Left renal cortex interstitium (tissue), 4 donors: ENCODE measurements at places on chromosomes 3 and 15. TPM values are rescaled to one million over a fixed set of nuclear protein-coding genes. Genes with fewer than 3 reads are reported as not detected.

GNAI2 gene
- 232 TPM for polyA plus RNA-seq

EPHB3 gene
- polyA plus RNA-seq = 26.9 TPM

CDHR4 gene
- polyA plus RNA-seq = not detected

DNA sequence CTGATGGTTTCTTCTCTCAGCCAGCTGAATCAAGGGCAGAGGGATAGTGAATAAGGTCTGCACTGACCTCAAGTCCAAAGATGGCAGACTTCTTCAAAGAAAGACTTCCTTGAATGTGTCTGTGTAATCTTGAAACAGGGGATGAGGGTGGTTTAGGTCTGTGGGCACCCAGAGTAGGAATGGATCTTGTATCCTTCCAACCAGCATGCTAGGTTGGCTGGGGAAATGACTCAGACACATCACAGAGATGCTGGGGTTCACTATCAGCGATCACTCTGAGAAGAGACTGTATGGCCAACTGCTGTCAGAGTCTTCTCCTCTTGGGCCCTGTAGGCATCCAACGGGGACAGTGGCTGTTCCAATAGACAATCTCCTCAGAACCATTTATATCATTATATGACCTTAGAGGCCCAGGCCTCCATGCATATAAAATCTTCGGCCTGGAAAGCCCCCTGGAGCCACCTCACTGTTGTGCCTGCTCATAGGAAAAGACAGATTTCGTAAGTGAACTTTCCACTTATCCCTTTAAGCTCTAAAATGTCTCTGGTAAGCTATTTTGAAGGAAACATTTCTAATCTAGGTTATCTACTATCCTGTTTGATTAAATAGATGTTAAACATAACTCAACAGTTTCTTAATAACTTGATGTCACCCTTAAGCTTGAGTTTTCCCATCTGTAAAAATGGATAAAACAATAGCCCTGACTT lies 58.5 kb downstream of the TIPARP start:
- DNase-seq = no peak

DNA sequence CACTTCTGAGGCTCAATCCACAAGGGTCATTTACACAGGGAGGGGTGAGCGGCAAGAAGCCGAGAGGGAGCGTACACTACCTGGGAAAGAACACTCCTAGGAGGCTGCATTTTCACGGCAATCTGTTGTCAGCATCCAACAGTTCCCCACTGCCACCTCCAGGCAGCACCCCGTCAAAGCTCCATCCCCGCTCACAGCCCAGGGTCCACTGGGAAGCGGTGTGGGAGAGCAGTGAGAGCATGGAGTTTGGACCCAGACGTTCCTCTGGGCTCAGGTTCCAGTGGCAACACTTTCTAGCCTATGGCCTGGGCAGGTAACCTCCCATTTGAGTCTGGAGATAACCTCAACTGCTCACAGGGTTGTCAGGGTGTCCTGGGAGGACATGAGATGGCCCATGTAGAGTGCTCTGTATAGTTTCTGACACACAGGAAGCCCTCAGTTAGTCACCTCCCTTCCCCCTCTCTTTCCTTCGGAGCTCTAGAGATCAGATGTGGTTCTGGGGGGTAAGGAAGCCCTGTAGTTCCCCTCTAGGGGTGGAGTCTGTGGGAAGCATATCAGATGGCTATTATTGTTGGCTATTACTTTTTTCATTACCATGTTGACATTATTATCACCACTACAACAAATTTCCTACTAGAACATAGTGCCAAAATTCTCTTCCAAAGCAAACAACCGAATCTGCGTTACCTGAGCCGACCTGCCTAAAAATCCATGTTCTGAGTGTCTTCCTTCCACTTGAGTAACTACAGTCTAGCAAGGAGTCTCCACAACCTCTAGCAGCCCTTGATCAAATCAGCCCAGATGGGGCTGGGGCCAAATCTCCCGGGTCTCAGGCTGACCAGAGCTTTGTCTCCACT lies 29.1 kb downstream of the RUVBL1 start:
- DNase-seq = no peak

- no peak for DNase-seq
These were observed 26.2 kb downstream of the NME9 start for GRCh38 chr3:138303474-138303873.

- DNase-seq = no peak
These were observed 19.9 kb upstream of the ALPK3 start for GRCh38 chr15:84797212-84797611.

DNA sequence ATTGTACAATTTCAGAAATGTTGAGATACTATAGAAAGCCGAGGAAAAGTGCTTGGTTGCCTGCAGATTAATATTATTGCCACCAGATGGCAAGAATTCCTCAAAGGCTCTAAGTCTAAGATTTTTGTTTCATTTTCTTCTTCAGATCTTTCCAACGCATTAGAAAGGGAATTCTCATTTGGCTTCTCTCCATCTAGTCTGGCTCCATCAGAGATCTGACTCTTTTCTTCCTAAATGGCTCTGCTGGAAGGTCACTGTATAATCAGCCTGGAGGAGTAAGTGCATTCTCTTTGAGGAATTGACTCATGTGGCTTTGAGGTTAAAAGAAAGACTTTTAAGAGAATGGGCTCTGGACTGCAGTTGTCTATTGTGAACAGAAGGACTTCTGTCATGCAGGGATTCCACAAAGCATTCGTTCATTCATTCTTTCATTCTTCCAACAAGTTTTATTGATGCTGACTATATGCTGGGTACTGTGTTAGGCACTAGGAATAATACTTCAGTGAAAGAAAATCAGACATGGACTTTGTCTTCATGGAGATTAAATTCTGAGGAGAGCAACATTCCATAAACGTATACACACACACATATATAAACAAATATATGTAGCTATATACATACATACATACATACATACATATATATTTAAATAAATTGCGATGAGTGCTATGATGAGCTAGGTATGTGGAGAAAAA lies 55.3 kb downstream of the SLC28A2 start:
- DNase-seq = no peak

- DNase-seq = no peak
These were observed 170.9 kb downstream of the PLCL2 start for GRCh38 chr3:17055374-17056276.

DNA sequence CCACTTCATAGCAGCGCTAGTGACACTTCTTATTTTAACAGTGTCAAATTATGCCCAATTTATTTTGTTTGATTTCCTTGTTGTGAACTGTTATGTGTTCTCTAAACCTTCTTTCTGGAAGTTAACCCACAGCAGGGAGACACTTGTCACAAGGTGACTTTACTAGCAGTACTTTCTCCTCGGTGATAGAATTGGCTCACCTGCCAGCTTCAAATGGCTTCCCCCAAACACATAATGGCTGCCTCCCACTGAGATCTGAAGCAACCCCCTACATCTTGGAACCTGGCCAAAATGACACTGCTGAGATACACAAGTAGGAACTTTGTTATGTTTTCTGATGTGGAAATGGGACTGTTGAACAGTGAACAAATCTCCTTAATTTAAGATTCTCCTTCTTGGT lies 238.8 kb upstream of the DPH6 start:
- no peak for DNase-seq

- DNase-seq = no peak
These were observed 3.8 kb downstream of the SUCNR1 start for GRCh38 chr3:151877269-151877668.
